Activated CD8-positive, alpha-beta memory T cell treated with anti-CD3 and anti-CD28 coated beads for 1 hour (primary cell): ENCODE measurements at places on chromosomes 4 and X.

GRCh38 chrX:48035891-48036290 is 29.1 kb downstream of the SPACA5 start:
- no peak for DNase-seq

- no peak for DNase-seq
Observed at GRCh38 chrX:20361890-20362262, 95.2 kb upstream of the RPS6KA3 start.

- DNase-seq: no peak
Observed at GRCh38 chr4:188911707-188912106, 772.5 kb downstream of the TRIML1 start.

DNA sequence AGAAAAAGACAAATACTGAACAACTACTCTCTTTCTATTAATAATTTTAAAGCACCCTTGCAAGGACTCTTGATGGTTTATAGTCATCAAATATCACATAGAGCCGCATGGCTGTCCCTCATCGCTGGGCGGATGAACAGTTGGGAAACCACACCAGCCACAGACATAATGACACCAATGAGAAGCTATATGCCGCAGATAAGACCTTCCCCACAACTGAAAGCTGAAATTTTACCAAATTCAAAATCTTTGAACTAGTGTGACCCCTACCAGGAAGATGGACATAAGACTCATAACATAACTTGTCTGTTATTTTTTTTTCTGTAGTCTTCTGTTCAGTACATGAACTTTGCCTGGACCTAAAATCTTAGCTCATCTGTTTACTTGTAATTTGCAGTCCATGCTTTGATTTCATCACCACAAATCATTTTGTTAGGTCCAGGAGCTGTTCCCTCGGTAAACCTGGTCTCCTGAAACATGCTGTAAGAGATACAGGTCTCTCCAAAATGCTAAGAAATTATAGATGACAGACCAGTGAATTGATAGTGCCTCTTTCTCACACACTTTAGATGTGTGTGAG is 157.3 kb upstream of the RAPGEF2 start:
- DNase-seq: no peak

GRCh38 chr4:72208421-72209075 is 176.7 kb downstream of the NPFFR2 start:
- DNase-seq: no peak

GRCh38 chr4:55323375-55323774 is 22.7 kb upstream of the SRD5A3 start:
- DNase-seq: no peak

- DNase-seq: no peak
Observed at GRCh38 chrX:153380691-153381090, 20.5 kb downstream of the PNMA6E start.

GRCh38 chr4:1727117-1728031 is 6.1 kb downstream of the TACC3 start:
- DNase-seq: no peak

DNA sequence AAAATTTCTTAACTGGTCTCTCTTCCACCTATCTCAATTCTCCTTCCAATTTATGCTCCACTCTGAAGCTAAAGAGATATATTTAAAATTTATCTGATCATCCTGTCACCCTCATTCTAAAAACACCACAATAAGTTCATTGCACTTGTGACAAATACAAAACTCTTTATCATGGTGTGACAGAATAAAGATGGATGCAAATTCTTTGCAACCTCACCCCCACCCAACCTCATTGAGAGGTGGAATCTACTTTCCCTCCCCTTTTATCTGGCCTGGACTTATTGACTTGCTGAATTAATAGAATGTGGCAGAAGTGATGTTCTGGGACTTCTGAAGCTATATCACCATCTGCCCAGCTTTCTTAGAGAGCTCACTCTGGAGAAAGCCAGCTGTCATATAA is 46.5 kb downstream of the IDS start:
- no peak for DNase-seq

DNA sequence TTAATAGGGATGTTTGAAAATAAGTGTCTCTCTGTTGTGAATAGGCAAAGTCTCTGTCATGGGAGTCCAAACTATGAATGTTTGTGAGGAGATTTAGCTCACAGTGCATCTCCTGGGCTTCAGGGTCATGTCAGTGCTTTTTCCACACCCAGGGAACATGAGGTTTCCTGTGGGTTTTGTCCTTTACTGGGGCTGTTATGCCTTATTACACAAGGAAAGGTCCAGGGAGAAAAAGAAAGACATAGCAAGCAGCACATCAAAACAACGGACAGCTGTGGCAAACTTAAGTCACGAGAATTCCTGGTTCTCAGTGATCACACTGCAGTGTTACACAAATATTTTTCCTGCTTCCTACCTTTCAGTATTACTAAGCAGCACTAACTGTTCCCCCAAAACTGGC is 99.4 kb downstream of the MBNL3 start:
- no peak for DNase-seq

DNA sequence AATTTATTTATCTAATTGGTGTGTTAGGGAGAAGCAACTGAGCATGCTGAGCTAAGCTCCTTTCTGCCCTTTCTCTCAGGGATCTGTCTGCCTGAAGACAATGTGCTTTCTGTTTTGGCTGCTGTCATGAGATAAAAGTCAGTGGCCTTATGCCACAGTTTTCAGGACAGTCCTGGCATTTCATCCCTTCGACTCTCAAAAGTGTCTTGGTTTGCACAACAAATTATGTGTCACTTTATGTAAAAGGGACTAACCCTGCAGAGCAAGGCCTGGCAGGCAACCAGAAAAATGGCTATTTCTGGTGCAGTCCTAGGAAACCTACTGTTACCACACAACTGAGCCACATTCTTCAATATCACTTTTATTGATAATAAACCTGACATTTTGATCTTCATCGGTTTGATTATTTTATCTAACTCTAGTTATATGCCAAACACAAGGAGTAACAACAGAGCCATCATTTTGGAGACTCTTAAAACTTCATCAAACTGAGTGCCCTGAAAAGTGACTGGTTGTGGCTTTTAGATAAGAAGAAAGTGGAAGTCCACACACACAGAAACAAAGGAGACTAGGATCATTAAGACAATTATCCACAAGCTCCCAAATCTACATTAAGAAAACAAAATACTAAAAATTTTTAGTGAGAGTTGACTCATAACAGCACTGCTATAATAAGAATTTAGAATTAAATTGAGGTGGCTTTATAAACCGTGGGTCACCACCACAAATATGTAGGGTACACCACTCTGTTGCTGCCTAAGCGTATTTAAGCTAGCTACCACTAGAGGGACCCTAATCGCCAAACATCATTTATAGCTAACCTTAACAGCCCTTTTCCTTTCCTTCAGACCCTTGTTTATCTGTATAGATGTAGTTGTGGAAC is 95.9 kb upstream of the PTPN13 start:
- no peak for DNase-seq

DNA sequence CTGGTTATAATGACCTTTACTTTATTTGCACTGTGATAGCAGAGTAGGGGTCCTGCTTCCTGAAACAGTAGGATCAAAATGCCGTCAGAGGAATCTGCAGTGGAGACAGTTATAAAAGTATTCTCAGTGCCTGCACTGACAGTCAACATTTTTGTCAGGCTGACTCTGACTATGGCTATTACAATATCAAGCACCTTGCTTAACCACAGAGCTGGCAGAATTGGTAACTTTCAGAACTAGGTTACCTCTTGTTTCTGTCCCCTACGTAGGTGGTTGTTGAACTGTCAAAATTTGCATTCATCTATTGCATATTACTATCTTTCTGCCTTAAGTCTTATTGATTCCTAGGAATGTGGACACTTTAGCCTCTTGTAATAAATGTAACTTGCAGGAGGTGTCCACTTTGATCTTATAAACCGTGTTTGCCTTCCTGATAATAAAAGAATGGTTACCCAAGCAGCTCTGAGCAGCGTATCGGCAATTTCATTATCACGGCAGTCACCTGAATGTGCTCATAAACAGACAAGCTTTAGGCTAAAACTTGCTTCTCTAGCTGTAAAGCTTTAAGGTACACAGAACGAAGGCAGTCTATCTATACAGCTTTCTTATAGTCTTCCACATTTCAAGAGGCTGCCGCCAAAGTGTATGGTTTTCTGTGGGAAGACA is 353.0 kb upstream of the GALNT7 start:
- DNase-seq: no peak

DNA sequence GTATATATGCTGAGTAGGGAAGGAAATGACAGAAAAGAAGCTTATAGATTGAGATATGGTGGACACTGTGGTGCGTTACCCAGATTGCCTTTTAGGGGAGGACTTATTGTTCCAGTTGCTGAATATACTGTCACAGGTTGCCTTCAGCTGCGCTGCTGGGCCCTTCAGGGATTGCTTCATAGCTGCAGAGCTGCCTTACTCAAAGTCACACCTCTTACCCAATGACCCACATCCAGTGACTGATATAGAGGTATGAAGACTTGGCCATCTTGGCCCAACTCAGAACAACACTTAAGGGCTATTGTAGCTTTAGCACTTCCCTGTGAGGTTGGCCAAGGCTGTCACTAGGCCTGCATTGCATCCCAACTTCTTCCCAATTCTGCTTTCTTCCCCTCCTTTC is 63.4 kb upstream of the TMEM164 start:
- no peak for DNase-seq

GRCh38 chrX:125203365-125203736 is 116.3 kb upstream of the TEX13C start:
- no peak for DNase-seq

DNA sequence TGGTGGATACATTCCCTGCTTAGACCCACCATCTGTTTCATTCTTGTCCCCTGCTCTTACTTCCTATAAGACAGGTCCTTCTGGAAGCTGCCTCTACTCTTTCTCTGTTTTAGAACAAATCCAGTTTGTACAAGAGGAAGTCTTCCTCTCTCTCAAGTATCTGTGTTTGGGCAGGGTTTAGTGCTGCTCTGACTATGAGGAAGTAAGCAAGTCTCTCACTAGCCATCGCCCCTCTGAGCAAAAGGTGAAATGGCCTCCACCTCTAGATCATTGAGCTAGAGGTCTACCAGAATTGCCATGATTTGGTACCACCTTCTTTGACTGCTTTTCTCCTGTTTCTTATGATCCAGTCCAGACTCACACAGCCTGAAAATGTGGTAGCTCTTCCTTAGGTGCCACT is 8.4 kb downstream of the BTK start:
- DNase-seq: no peak

- no peak for DNase-seq
Observed at GRCh38 chr4:48141048-48141447, 7.0 kb upstream of the TXK start.

GRCh38 chrX:109954333-109954732 is 48.6 kb upstream of the TMEM164 start:
- DNase-seq: no peak

DNA sequence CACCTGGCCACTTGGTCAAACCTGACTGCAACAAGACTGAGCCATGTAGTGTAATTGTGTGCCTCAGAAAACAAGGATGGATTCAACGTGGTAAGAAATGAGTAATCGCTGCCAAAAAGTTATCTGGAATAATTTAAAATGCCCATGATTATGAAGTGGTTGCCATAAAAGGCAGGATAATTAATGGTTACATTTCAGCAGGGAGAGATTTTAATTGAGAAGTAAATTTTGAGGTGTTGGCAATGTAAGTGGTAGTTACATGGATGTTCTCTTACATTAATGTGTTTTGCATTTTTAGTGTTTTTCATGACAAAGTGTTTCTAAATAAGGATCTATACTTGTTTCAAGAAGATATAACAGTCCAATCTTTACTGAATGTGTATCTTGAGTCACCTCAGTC is 15.7 kb downstream of the HAUS3 start:
- DNase-seq: no peak

DNA sequence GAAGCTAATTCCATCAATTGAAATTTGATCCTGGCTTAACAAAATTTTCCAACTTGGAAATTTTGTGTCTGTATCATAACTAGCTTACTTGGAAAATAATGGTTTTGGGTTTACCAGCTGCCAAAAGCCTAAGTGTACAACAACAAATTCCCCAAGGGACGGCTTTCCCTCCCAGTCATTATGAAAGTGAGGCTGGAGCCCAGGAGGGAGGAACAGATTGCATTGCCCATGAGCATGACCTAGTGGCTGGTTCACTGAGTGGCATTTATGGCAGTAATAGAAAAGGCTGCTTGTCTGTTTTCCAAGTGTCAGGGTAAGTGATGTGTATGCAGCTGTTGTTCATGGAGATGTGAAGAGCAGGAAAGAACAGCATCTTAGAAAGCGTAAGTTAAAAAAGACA is 70.8 kb upstream of the HHIP start:
- DNase-seq: no peak

DNA sequence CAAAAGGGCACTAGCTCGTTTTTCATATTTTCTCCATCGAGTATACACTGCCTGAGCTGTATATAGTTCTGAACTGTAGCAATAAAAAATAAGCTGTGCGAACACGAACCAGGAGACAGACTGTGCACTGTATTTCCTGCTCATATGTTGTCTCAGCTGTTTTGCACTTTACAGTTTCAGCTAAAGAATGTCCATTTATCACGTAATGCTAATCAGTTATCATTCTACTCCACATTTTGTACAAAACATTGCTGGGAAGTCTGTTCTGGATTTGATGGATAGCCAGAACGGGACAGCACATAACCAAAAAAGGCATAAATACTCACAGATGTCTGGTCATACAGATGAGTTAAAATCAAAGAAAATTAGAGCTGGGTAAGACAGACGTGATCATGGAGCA is 315.5 kb upstream of the ADGRL3 start:
- DNase-seq: no peak

- no peak for DNase-seq
Observed at GRCh38 chrX:115494161-115494560, 66.8 kb upstream of the PLS3 start.

DNA sequence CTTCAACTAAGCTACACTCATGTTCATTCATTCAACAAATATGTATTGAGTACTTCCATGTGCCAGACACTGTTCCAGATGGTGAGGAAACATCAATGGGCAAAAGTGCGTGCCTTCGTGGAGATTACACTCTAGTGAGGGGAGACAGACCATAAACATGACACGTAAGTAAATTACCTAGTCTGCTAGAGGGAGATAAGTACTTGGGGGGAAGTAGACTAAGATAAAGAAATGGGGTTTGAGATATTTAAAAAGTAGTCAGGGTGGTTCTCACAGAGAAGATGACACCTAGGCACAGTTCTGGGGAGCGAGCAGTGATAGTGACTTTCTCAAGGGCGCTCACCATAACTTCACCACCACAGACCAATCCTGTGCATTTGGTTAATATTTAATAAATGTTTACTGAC is 11.7 kb downstream of the JCHAIN start:
- no peak for DNase-seq

- DNase-seq: no peak
Observed at GRCh38 chr4:7253341-7253700, 61.0 kb downstream of the SORCS2 start.

- no peak for DNase-seq
Observed at GRCh38 chrX:861921-862320, 231.3 kb downstream of the SHOX start.

GRCh38 chr4:91057871-91058270 is 930.7 kb downstream of the CCSER1 start:
- no peak for DNase-seq

DNA sequence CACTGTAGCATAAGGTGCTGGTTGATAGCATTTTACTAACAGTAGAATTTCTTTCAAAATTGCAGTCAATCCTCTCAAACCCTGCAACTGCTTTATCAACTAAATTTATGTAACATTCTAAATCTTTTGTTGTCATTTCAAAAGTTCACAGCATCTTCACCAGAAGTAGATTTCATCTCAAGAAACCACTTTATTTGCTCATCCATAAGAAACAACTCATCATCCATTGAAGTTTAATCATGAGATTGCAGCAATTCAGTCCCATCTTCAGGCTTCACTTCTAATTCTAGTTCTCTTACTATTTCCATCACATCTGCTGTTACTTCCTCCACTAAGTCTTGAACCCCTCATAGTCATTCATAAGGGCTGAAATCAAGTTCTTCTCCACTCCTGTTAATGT is 21.7 kb downstream of the LAMTOR3 start:
- DNase-seq: no peak
